ENCODE measurements at places on chromosomes 1 and 21.
A peak's percentile ranks its signal among the peaks of the same experiment; 100 is the strongest.

DNA sequence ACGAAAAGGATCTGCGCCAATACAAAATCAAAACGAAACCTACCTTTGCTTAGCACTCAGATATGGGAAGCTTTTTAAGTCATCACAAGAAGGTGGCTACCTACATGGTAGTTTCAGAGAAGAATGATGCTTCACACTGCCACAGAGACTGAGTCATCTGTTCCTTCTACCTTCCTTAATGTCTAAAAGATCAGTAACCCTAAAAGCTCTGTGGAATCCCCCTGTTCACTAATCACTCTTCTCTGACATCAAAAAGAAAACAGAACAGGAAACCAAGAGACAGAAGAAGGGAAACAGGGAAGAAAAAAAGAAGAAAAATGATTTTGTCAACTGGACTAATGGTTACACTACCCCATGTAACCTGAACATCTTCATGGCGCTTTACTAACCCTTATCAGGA lies 177.2 kb downstream of the SMYD3 start:
- peak; percentile 80 for DNase-seq

DNA sequence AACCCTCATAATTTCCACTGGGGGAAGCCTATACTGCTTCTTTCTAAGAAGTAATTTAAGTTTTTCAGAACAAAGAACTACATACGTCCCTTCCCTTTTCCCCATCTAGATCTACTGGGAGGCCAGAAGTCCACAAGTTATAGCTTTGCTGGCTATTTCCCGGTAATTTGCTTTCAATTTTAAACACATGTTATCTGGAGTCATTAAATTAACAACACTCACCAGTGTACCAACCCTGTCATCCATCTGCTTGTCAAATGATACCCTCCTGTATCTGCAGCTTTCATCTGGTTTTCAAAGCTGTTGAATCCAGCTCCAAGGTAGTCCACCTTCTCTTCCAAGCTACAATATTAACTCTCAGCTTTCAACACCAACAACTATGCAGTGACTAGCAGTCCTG lies 466.7 kb upstream of the PKN2 start:
- no peak for DNase-seq

DNA sequence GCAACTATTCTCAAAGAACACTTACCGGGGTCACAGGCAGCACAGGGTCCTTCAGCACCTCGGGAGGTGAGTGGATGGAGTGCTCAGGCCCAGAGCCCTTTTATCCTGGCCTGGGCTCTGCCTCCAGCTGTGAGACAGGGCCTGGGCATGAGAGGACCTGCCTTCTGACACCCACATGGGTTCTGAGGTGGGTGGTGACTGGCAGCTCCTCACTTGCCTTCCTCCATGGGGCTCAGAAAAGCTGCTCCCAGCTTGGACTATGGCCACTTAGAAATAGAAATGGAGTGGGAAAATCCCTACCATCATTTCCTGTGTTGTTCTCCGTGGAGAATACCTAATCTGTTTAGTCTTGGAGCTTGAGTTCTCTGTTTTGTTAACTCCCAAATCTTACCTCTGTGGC lies at the start of gene LCE1C:
Gene LCE1C, minus strand, starts transcription at position 76 of the 400 bp plus-strand sequence. CDS start 1,173 bp downstream, outside the sequence.
- DNase-seq, result no peak

GRCh38 chr1:60874718-60875117 lies 207.6 kb upstream of the NFIA start:
- DNase-seq, result no peak

GRCh38 chr21:41367945-41368734 lies 6.3 kb downstream of the MX2 start:
- DNase-seq, result peak; percentile 84

GRCh38 chr1:201080135-201080534 lies 32.1 kb downstream of the CACNA1S start:
- no peak for DNase-seq

DNA sequence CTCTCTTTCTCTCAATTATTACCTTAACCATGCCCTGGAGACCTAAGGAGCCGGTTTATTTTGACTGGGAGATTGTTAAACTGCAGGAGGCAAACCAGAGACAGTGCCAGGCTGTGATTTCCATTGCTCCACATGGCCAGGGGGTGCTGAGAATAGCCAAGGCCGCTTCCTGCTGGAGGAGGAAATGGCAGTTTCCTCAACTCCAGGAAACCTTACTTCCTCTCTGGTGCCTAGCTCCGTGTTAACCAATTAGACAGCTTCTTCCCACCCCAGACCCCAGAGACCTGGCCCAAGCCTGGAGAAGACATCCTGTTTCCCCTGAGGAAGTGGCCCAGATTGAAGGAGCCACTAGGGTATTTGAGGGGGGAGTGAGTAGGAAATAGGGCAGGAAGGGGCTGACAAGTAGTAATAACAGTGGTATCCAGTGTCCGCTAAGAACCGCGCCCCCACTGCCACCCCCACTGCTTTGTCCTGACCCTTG lies 161.2 kb downstream of the PLPP3 start:
- DNase-seq, result no peak

Data from GM10248 (cell line).